M059J (cell line): ENCODE measurements at places on chromosomes 1 and 21. TPM values are rescaled to one million over a fixed set of nuclear protein-coding genes. Genes with fewer than 3 reads are reported as not detected.
A peak's percentile ranks its signal among the peaks of the same experiment; 100 is the strongest.

Gene ECM1
- 50.2 and 55.8 TPM in 2 replicates for total RNA-seq

DNA sequence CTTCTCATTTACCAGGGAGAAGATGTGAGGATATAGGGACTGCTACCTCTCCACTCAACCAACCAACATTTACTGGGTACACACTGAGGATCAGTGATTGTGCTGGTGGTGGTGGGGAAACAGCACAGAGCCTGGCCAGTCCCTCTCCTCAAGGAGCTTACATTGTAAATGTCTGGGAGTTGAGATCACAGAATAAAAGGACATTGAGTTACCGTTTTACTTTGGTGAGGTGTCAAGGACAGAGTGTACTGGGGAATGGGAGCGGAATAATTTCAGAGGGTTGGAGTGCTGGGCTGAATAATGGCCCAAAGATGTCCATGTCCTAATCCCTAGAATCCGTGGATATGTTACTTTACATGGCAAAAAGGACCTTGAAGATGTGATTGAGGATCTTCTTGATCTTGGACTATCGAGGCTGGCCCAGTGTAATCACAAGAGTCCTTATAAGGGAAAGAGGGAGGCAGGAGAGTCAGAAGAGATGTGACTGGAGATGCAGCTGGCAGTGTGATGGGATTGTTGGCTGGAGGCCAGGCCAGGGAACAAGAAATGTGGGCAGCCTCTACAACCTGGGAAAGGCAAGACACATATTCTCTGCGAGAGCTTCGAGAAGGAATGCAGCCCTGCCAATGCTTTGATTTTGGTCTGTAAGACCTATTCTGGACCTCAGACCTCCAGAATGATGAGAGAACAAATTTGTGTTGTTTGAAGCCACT, 26.6 kb upstream of the RWDD3 start:
- no peak for DNase-seq

DNA sequence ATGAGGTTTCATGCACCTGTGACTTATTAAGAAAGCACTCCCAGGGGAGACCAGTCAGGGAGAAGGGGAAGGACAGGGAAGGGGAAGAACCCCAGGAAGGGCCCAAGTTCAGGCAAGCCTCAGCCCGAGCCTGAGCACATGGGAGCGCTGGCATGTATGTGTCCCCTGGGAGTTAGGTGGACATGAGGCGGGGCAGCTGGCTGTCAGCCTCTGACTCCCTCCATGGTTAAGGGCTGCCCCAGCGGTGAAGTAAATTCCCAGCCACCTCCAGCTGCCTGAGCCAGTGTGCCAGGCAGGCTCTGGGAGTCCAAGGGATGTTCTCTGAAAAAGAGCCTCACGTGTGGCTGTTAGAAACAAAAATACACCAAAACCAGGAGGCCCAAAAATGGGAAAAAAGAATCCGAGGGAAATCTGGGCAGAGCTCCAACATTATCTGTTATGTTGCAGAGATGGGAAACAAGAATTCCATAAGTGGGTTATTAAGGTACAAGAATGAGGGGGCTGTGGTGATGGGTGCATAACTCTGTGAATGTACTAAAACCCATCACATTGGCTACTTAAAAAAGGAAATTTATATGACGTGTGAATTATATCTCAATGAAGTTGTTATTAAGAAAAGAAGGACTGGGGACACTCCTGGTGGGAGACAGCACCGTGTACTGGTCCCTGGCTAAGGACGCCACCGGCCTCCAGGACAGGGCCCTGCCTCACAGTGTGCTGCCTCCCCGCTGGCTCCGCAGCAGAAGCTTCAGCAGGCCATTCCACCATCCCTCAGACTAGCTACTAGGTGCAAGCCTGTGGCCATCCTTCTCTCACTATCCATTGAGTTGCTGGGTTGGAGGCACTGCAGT, 18.7 kb downstream of the DMRTB1 start:
- no peak for DNase-seq

GRCh38 chr1:36612881-36613280, 130.2 kb upstream of the CSF3R start:
- no peak for DNase-seq

- DNase-seq: peak; percentile 68
Observed at GRCh38 chr1:33897092-33897725, 33.3 kb downstream of the HMGB4 start.

Gene PRKCZ
- total RNA-seq: 0.44 TPM in 1 of 2 replicates, not detected in the other

Gene ERVH48-1
- total RNA-seq: 0.05 TPM in 1 of 2 replicates, not detected in the other

Gene NEXN
- 6.0 and 10.4 TPM in 2 replicates for total RNA-seq

- DNase-seq: no peak
Observed at GRCh38 chr21:41852929-41853320, 26.2 kb downstream of the PRDM15 start.

DNA sequence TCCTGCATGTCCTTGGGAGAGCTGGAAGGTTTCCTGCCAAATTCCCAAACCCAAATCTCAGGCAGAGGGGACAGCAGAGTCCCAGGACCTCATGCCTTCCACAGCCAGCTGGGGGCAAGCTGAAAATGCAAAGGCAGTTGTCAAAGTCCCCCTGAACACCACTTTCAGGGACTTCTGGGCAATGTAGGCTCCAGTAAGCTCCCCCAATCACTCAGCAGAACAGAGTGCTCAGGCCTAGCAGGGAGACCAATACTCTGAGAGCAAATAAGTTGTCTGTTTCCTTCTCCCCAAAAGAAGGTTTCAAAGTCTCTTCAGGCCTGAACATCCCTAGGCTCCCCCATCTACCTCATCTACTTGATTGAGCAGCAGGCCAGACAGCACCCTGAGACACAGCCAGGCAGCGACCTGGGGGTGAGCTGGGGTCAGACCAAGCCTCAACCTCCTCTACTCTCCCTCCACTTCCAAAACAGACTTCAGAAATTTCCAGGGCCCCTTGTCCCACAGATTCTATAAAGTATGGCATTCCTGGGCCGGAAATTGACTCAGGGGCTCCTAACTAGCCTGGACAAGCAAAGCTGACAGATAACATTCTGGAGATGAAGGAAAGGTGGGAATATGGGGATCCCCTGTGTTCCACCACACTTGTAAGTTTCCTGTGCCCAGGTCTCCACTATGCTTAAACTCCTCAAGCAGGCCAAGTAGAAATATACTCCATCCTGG, 1.9 kb downstream of the SLC9A1 start:
- DNase-seq: no peak

Gene IFI44L
- 500 and 556 TPM in 2 replicates for total RNA-seq

- DNase-seq: peak; percentile 21
Observed at GRCh38 chr21:44709426-44710293, 1.7 kb downstream of the TSPEAR start.

Gene NR0B2
- total RNA-seq: not detected in 2 replicates

Gene PPP1R12B
- 4.1 and 9.3 TPM in 2 replicates for total RNA-seq

Gene OLIG2
- not detected in 2 replicates for total RNA-seq

Gene ARID1A
- 18.1 and 26.2 TPM in 2 replicates for total RNA-seq

DNA sequence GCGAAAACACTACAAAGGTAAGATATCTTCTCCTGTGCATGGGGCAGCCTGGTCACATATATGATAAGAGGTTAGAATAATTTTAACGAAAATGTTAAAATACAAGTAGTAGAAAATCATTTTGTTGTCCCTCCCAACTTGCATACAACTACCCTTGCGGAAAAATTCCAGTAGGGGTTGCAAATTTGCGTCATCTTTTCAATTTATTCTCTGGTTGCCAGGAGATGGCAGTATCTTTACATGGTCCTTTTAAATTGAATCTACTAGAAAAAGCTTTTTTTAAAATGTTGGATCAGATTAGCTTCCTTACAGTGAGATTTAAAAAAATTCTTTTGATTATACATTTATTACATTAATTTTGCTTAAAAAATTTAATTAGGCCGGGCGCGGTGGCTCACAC, 10.9 kb downstream of the S100PBP start:
- DNase-seq: peak; percentile 23

Gene PROK1
- 1.6 and 1.9 TPM in 2 replicates for total RNA-seq

DNA sequence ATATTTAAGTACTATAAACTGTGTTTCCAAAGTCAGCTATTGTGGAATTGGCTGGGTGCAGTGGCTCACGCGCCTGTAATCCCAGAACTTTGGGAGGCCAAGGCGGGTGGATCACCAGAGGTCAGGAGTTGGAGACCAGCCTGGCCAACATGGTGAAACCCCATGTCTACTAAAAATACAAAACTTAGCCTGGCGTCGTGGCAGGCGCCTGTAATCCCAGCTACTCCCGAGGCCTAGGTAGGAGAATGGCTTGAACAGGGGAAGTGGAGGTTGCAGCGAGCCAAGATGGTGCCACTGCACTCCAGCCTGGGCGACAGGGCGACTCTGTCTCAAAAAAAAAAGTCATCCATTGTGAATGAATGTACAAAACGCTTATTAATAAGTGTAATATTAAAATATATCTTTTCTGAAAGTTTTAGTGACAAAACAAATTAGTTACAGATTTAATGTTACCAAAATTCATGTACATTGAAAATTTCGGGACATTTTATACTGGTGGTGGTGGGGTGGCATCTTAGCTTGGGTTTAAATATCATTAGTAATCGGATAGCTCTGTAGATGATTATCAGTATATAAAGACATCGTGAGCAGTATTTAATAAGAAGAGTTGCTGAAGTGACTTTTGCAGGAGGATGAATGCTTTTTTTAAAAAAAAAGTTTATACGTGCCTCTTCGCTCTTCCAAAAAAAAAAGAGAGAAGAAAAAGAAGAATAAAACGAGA, 503 bp upstream of the SRSF11 start:
- no peak for DNase-seq

DNA sequence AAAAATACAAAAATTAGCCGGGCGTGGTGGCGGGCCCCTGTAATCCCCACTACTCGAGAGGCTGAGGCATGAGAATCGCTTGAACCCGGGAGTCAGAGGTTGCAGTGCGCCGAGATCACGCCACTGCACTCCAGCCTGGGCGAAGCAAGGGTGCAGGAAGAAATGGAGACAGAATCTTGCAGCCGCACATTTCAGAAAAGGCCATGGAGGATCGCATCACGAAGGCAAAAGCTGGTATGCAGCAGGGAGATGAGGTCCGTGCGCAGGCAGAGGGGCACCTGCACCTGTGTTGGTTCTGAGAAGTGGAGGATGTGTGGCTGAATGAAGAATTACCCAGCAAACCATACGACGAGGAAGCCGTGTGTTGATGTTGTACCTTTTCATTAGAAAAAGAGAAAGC, 53.0 kb upstream of the ABCG1 start:
- no peak for DNase-seq

Gene CLDN17
- total RNA-seq: not detected in 2 replicates

Gene LCE1F
- total RNA-seq: not detected in 2 replicates

DNA sequence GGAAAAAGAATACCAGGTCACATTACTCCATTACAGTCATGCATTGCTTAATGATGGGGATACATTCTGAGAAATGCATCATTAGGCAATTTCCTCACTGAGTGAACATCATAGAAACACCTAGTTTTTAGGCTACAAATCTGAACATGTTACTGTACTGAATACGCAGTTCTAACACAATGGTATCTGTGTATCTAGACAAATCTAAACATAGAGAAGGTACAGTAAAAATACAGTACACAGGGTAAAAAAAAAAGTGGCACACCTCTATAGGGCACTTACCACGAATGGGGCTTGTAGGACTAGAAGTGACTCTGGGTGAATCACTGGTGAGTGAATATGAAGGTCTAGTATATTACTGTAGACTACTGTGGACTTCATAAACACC, 115.7 kb downstream of the AKT3 start:
- DNase-seq: no peak

DNA sequence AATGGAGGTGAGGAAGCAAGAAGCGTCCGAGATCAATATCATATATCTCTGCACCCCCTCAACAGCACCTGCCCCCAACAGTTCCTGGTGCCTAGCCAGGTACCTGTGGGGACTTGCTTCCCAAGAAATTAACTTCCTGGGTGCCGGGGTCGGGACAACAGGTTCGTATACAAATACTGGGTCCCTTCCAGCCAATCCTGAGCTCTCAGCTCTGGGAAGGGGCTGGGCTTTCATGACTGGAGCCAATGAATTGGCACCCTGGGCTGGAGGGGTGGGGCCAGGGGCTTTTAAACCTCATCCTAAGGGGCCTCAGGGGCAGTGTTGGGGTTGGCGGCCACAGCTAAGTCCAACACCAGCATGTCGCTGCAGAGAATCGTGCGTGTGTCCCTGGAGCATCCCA, at the start of gene PADI3:
Gene PADI3, plus strand, starts transcription at position 318 of the 400 bp plus-strand sequence. Its CDS starts 40 bp downstream, at position 358.
- DNase-seq: no peak

DNA sequence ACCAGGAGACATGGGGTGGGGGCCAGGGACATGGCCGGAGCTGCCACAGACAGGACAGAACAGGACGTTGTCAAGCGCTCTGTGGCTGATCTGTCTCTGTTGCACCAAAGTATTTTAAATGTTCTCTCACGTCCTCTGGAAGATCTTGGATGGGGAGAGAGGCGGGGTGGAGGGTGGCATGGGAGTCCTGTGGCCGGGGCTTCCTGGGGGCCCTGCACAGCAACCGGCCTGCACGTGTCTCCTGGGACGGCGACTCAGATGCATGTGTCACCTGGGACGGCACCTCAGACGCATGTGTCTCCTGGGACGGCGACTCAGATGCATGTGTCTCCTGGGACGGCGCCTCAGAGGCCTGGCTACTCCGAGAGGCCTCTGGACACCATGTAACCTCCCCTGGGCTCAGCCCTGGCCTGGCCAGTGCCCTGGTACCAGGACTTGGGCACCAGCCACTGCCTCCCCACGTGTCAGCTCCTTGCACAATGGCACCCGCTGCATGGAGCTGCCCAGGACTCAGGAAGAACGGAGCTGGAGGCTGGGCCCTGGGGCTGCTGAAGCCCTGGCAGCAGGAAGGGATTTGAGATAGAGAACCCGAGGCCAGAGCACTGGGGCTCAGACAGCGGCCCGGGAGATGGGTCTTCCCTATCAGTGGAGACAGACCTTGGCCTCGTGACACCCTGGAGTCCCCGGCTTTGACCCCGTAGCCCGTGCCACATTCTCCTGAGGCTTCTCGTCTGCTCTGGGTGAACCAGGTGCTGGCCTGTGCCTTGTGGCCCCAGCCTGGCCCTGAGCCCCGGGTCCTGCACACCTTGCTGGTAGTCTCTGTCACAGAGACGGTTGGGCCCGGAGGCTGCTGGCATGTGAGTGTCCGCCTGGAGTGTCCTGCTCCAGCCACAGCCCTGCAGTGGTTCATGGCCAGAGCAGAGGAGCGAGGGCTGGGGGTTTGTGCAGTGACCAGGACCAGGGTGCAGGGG, 14.7 kb upstream of the SLC19A1 start:
- DNase-seq: peak; percentile 20

- DNase-seq: peak; percentile 64
Observed at GRCh38 chr1:111570781-111571181, 48.8 kb upstream of the RAP1A start.

Gene DPYD
- 37.9 and 51.8 TPM in 2 replicates for total RNA-seq

GRCh38 chr1:220882061-220882891, 3.0 kb downstream of the HLX start:
- DNase-seq: no peak

Gene FLG
- 0.05 and 0.17 TPM in 2 replicates for total RNA-seq

Gene NFASC
- 17.6 and 24.1 TPM in 2 replicates for total RNA-seq

GRCh38 chr21:37207441-37208009, 59.6 kb downstream of the VPS26C start:
- peak; percentile 81 for DNase-seq

DNA sequence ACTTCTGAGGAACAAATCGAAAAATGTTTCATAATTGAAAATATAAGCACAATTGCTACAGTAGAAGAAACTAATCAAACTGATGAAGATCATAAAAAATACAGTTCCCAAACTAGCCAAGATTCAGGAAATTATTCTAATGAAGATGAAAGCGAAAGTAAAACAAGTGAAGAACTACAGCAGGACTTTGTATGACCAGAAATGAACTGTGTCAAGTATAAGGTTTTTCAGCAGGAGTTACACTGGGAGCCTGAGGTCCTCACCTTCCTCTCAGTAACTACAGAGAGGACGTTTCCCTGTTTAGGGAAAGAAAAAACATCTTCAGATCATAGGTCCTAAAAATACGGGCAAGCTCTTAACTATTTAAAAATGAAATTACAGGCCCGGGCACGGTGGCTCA, 30.6 kb downstream of the IFNAR1 start:
- DNase-seq: no peak

GRCh38 chr1:2795926-2796325, 5.6 kb downstream of the TTC34 start:
- no peak for DNase-seq
